Fibroblast of lung (primary cell): ENCODE measurements at places on chromosomes 1 and 21.

GRCh38 chr1:201565024-201565730, 26.2 kb downstream of the NAV1 start:
- DNase-seq = no peak

- DNase-seq = no peak
Measured at GRCh38 chr1:194014014-194014413, 827.6 kb upstream of the B3GALT2 start.

GRCh38 chr1:29235955-29236711, at the start of gene PTPRU:
PTPRU (plus strand) TSS chr1:29236522; CDS start chr1:29236645, 123 bp downstream.
- peak; percentile 55 for DNase-seq

- peak; percentile 38 for DNase-seq
Measured at GRCh38 chr1:87154384-87154783, 174.3 kb upstream of the LMO4 start.

- DNase-seq = peak; percentile 13
Measured at GRCh38 chr1:35120458-35121133, 41.4 kb downstream of the ZMYM1 start.

DNA sequence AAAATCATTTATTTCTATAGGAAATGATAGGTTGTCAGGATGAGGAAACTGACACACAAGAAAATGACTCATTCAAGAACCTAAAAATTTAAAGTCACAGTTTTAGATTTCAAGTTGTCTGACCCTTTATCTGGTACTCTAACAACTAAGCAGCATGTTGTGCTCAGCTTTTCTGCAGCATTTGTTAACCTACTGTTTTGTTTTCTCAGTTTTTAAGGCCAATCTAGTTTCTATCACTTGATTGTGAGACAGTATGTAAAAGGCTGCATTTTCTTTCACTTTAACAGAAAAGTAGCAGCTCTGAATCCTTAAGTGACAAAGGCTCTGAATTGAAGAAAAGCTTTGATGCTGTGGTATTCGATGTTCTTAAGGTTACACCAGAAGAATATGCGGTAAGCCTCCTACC, 59.1 kb downstream of the RALGPS2 start:
- no peak for DNase-seq

DNA sequence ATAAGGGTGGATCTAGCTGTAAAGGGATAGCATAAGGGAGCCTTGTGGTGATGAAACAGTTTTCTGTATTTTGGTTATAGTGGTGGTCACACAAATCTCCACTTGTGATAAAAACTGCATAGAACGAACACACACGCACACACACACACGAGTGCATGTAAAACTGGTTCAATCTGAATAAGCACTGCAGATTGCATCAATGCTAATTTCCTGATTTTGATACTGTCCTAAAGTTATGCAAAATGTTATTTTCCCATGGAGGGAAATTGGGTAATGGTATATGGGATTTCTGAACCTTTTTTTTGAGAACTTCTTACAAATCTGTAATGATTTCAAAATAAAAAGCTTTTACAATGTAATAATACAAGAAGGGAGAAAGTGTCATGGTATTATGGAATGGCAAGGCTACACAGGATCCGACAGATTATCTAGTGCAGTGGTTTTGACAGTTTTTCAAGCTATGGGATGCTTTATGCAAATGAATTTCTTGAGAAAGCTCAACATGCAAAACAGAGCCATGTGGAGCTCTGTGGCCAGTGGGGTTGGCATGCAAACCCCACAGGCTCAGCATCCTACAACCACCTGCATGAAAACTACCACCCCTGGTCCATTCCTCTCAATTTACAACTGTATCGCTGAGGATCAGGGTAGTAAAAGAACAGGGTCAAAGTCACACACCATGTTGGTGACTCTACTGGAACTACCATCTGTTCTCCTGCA, 18.8 kb downstream of the SLC41A1 start:
- DNase-seq = no peak

GRCh38 chr1:36136535-36136934, 11.5 kb upstream of the COL8A2 start:
- DNase-seq = peak; percentile 80

- DNase-seq = no peak
Measured at GRCh38 chr1:9728451-9729295, 77.1 kb downstream of the PIK3CD start.

GRCh38 chr1:36055706-36056105, 28.2 kb upstream of the TEKT2 start:
- no peak for DNase-seq

- no peak for DNase-seq
Measured at GRCh38 chr1:78088015-78088414, 42.2 kb downstream of the GIPC2 start.

DNA sequence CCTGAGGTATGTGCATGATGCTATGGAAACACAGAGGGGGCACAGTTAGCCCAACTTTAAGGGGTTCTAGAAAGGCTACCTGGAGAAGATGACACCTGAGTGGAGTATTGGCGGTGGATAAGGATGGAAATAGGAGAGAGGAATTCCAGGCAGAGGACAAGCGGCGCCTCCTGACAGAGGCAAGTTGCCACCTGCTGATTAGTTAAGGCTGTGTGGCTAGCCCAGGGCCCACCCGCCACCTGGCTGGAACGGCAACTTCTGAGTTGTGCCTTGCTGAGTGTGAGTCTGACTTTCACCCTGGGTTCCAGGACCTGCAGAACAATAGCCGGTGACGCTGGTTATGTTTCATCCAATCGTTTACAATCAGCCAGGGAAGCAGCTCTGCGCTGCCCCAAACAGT, 126.9 kb upstream of the LMO4 start:
- no peak for DNase-seq

DNA sequence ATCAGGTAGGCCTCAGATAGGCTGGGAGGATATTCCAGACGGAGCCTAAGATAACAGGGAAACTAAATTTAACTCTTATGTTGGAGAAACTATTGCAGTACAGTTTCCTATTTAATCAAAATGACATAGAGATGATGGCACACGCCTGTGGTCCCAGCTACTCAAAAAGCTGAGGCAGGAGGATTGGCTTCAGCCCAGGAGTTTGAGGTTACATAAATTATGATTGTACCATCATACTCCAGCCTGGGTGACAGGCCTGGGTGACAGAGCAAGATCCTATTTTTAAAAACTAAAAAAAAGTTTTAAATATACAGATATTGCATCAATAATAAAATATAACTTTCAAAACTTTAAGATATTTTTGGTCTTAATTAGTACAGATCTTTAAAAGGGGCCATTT, 25.2 kb upstream of the TAL1 start:
- no peak for DNase-seq

DNA sequence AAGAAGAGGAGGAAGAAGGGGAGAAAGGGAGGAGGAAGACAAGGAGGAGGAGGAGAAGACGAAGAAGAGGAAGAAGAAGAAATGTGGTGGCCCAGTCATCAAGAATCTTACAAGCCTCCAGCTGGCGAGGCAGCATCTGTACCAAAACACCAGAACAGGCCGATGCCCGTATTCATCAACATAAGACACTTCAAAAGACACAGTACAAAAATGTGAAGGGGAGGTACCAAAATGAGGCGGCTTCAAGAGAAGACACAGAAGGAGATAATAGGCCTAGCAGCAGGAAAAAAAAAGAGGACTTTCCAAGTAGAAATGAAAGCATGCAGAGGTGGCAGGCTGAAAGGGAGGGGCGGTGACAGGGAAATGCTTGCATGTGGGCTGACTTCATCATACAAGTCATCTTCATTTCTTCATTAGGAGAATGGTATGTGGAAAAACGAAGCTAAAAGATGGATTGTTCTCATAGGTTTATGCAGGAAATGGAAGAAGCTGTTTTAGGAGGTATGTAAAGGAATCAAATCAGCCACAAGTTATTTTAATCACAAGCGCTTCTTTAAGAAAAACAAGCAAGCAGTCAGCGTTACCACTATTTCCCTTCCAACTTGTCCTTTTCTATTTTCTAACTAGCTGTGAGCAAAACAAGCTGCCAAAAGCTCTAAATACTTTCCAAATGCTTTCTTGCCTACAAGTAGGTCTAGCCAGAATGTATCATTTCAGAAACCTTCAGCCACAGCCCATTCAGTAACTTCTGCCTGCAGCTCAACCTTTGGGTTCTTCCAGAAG, 192.3 kb downstream of the SLC45A1 start:
- peak; percentile 82 for DNase-seq

- DNase-seq = no peak
Measured at GRCh38 chr1:246780264-246780663, 56.1 kb downstream of the SCCPDH start.

GRCh38 chr1:151346082-151346768, 827 bp downstream of the RFX5 start:
- DNase-seq = no peak

- DNase-seq = no peak
Measured at GRCh38 chr21:41064951-41065350, 103.0 kb upstream of the BACE2 start.

DNA sequence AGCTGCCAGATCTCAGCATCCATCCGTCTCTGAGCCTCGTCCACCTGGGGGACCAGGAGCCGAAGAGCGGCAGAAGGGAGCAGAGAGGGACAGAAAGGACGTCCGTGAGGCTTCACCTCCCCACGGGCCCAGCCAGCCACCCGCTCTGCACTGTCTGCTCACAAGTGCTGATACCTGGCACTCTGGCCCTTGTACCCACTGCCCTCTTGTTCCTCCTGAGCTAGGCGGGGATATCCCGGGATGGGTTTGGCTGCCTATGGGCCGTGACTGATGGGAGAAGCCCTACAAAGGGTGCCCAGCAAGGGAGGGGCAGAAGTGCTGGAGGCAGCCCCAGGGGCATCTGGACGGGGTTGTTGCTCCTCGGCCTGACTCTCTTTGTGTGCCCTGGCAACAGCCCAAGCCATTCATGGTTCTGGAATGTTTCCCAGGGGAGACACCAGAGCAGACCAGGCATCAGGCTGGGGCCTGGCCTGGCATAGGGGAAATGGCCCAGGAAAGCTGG, 57.6 kb downstream of the LDLRAD2 start:
- peak; percentile 76 for DNase-seq

DNA sequence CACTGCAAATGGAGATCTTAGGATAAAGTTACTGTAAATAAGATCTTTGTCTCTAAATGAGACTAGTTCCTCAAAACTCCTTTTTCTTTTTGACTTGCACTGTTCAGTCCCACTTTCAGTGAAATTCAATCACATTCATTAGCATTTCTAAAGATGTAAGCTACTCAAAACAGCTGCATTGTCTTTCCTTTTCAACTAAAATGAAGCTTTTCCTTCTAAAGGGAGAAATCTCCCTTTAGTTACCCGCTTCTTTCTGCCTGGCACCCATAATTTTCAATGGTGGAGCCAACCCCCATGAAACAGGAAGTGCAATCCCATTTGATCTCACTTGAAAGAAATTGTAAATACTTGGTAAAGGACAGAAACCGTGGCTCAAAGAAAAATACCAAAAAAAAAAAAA, 387.4 kb upstream of the PKN2 start:
- DNase-seq = no peak

GRCh38 chr1:176448340-176448739, 14.6 kb upstream of the PAPPA2 start:
- no peak for DNase-seq

- DNase-seq = no peak
Measured at GRCh38 chr1:9324246-9325096, 31.8 kb downstream of the SPSB1 start.

- no peak for DNase-seq
Measured at GRCh38 chr1:235327559-235328270, at the start of gene ARID4B. ARID4B (minus strand) TSS chr1:235328179; CDS start chr1:235326919, 1,260 bp downstream.

- no peak for DNase-seq
Measured at GRCh38 chr1:160580221-160580812, 1.0 kb upstream of the CD84 start.

DNA sequence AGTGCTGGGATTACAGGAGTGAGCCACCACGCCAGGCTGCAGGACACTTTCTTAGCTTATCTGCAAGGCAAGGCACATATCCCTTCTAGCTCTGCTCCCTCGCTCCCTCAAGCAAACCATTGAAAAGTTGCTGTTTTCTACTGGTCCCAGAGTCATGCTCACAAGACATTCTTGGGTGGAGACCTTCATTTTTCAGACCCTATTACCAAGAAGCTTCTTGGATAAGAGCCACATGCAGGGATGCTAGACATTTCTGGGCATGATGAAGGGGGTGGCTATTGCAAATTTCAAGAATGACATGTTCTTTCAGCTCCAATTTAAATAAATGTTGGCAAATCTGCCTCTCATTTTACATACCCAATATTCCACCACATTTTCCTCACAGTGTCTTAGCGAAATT, 33.9 kb downstream of the CAPN9 start:
- DNase-seq = no peak

- DNase-seq = no peak
Measured at GRCh38 chr1:16241221-16241708, 4.3 kb upstream of the CPLANE2 start.

- peak; percentile 32 for DNase-seq
Measured at GRCh38 chr1:233614173-233614742, 352 bp downstream of the KCNK1 start.

DNA sequence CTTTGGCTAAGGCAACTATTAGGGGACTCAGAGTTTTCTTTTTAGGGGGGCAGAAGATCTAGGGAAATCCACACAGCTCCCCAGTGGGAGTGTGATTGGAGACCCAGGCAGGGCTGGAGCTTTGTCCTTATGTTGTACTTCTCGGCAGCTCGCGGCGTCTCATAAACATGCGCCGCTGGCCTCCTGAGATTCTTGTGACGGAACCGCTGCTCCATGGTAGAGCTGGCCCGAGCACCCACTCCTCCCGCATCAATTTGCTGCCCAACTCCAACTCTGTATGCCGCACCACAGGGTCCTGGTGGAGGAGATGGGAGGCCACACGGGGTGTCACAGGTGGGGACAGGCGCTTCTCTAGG, 143.9 kb downstream of the GALNT2 start:
- no peak for DNase-seq

GRCh38 chr21:26842974-26843932, 2.0 kb downstream of the ADAMTS1 start:
- peak; percentile 94 for DNase-seq

DNA sequence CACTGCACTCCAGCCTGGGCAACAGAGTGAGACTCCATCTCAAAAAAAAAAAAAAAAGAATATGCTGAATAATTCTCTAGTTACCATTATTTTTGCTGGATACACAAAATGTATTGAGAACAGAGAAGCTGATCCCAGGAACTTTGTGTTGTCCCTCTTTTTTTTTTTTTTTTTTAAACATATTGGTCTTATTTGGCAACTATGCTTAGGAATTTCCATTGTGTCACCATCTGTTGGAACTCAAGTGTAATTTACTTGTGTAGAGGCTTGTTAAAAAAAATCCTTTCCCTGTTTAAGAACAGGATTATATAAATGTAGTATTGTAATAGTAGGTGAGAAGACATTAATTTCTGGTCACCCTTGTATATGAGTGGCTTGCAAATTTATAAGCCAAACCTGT, 28.6 kb downstream of the CAMSAP2 start:
- DNase-seq = peak; percentile 35

DNA sequence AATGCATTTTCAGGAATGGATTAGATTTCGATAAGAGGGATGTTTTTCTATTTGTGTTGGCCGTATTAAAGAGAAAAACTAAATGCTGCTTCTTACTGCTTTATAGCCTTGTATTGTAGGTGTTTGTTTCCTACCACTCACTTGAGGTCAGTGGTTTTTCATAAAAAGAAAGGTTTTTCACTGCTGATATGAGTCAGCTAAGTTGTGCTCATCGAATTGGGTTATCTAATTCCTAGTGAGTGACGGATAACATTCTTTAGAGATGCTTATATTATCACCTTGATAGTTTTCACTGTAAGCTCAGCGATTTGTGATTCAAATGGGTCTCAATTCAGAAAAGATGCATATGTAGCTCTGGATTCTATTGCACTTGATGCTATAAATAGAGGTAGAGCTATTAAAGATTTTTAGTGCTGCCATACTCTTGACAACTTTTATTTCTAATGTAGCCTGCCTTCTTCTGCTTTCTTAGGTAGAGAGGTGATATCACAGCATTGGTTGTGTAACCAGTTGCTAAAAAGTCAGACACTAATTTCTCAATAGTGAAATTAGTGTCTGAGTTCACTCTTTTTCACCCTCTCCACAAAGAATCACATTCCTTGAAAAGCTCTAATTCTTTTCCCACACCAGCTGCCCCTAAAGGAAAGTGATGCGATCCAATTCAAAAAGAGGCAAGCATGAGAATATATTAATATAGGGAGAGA, 180.0 kb downstream of the RASAL2 start:
- DNase-seq = no peak
